Activated effector memory CD4-positive, alpha-beta T cell treated with anti-CD3 and anti-CD28 coated beads, Interleukin-2, amount 50 U/mL, for 16 hours (primary cell): ENCODE measurements at places on chromosomes 7 and 10.

DNA sequence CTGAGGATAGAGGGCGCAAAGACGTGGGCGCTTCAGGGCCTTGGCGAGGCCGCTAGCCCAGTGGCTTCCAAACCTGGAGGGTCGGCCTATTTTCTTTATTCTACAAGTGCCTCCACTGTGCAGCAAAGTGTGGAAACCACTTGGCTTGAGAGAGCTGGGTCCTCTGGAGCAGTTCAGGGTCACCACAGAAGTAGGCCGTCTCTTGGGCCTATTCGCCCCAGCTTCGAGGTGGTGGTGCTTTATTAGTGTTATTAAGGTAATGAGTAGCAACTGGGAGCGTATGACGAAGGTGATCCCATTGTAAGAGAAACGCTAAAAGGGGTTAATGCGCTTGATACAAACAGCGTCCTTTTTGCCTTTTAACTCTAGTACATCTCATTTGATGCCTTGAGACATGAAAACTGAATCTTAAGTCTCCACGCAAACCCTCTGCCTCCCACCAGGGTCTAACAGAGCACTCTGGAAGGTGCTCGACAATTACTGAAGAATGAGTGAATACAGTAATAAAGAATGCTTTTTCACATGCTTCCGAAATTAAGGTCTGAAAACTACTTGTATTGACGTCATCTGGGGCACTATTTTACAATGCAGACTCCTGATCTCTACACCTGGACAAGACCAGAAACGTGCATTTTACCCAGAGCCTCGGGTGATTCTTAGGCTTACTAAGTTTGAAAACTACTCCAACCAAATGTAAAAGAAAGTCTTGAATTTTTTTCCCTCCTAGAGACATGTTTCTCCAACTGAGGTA is 647 bp upstream of the GSAP start:
- no peak for DNase-seq

DNA sequence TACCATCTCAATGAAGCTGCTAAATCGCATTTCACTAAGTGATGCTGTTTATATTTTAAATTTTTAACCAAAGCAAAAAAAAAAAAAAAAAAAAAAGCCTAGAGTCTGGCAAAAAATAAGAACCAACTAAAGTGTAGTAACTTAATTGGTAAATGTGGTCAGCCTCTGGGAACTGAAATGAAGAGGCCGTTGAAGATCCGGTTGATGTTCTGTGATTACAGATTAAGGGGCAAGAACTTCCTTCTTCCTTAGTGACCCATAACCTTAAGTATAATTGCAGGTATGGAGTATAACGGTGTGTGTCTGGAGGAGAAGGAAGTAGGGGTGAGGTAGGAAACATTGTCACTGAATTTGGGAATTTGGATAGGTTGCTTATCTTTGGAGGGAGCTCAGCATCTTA is 7.7 kb upstream of the SRGN start:
- DNase-seq, result no peak

- DNase-seq, result no peak
Observed at GRCh38 chr7:129160161-129160905, 15.8 kb downstream of the TSPAN33 start.

DNA sequence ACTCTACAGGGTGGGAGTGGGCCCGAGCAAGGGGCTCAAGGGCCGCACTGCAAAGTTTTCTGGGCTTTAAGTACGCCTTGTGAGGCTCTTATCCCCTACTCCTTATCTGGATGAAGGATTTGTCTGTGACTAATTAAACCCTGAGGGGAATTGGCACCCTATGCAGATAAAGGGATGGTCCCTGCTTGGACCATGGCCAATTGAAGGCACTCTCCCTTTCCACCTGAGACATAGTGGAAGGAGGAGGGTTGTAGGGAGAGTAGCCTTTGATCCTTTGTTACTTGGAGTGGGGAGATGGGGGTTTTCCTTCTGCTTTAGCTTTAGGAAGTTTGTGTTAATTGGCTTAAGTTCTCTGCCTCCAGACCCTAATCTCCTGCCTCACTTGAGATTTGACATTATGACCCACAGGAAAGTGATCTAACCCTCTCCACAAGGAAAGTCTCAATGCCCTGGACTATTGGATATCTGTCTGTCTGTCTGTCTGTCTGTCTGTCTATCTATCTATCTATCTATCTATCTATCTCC is 1158.8 kb upstream of the SORCS1 start:
- no peak for DNase-seq

DNA sequence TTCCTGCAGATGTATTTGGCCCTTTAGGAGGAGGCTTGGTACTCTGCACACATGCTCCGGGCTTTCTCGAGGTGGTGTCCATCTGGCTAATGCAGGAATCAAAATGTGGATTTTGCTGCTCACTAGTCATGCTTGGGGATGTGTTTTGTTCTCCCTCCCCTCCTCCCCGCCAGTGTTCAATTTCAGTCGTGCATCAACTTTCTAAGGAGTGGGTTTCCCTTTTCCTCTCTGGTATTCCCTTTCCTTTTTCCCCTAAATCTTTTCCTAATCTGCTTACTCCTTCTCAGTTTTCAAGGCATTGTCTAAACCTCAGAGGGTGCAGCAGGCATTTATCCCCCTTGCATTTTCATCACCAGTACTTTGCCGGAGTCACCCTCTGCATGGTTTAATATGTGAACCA is 201.8 kb downstream of the CCDC3 start:
- DNase-seq, result no peak

GRCh38 chr10:121187391-121187790 is 336.2 kb downstream of the WDR11 start:
- DNase-seq, result no peak

- DNase-seq, result no peak
Observed at GRCh38 chr10:47253651-47254375, 46.2 kb upstream of the GDF10 start.

DNA sequence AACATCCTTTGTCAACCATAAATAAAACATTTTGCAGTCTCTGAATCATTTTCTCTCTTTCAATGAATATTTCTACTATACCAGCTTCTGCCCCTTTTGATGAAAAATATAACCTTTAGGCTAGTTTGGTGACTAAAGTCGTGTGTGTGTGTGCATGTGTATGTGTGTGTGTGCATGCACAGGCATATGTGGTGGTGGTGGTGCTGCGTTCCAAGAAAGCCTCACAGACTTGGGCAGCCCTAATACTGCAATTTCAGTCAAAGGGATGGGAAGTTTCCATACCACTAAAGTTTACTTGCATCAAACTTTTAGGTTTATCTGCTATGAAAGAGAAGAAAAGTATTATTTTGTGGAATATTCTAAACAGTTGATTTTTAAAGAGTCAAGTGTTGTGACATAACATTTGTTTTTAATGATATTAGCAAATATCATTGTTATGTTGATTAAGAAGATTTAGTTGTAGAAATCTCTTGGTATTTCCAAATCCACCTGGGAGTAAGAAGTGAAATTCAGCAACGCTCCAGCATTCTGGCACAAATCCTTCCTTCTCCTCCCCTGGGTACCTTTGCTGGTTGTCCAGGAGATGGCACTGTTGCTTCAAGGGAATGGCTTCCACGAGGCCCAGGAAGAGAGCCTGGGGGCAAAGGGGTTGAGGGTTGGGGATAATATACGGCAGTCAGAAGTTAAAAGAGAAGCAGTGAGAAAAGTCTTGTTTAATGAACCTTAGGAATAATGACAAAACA is 41.5 kb downstream of the ASB4 start:
- no peak for DNase-seq

DNA sequence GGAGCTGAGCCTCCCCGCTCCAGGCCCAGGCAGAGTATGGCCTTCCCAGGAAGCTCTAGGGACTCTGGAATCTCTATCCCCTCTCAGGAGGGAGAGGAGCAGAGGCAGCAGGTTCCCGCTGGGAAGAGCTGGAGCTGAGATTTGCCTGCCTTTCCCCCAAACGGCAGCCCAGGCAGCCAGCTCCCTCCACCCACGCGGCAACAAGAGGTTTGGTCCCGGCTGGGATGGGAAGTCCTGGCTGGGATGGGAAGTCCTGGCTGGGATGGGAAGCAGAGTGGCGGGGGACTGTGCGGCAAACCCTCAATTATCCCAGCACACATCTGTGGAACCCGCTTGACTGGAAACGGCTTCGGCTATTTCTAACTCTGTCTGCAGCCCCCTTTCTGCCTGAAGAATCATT is 223.0 kb downstream of the ELFN1 start:
- no peak for DNase-seq

DNA sequence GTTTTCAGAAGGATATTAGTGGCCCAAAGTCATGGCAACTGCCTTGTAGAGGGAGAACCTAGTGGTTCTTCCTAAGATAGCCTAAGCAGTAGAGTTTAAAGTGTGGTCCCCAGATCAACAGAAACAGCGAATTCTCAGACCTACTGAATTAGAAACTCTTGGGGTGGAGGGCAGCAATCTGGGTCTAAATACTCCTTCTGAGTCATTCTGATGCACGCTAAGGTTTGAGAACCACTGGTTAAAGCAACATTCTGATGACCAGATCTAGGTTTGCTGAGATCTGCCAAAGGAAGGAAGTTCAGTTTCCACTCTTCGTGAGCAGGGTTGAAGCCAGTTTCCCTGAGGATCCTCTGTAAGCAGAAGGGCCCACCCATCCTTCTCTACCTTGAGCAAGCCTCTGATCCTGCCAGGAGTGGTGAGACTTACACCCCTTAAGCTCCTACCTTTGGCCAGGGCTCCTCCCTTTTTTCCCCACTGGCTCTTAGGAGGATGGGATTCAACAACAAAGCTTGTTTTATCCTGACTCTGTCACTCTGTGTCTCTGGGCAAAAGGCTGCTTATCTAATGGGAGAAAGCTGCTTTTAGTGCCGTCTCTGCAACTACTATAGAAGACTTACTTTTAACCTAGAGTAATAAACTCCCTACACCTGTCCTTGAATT is 26.8 kb upstream of the TRUB1 start:
- DNase-seq, result no peak

DNA sequence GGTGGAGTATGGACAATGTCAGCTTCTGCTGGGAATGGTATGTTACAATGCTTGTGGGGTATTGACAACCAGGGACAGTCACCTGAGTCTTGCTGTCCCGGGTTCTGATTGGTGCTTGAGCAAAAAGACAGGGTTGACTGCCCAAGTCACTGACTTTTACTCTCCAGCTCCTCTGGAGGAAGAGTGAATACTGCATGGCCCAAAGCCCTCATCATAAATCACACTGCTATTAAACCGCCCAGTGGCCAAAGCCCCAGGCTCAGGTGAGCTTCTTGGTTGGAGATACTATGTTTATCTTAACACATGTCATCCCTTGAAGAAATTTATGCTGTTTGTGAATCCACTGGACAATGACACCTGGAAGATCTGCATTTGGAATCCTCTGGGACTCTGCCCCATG is 90.0 kb upstream of the IGFBP3 start:
- DNase-seq, result no peak
